ENCODE measurements at places on chromosomes 3 and 15.

DNA sequence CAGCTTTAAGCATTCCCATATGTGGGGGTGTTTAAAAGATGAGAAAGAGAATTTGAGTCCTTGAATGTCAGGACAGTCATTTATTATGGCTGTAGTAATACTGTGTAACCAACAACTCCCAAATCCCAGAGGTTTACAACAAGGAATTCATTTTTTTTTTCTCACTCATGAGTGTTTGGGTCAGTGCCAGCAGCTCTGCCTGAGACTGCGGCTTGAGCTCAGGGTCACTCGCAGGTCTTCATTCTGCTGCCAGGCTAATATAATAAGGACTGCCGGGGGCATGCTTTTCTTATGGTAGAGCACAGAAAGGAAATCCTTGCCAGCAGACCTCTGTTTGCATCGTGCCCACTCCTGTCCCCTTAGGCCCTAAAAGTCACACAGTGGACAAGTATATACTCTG is 277.9 kb upstream of the LMCD1 start:
- no peaks in the 10 kb centered on the region for H3K27me3 ChIP-seq
- no peaks in the 10 kb centered on the region for H3K36me3 ChIP-seq
- no peak overlapping the region for H3K27ac ChIP-seq
- H3K4me1 ChIP-seq: no peaks in the 10 kb centered on the region

DNA sequence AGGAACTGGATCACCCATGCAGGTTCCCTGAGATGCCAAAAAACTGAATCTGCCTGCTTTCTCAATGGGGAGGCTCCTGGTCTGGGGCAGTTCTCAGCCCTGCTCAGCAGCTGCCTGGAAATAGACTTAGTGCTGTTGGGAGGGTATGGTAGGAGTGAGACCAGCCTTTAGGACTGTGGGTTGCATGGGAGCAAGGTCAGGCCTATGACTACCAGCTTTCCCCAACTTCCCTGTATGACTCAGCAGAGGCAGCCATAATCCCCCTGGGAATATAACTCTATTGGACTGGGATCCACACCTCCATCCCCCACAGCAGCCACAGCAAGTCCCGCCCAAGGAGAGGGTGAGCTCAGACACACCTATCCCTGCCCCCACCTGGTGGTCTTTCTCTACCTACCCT is 87.0 kb downstream of the CFAP44 start:
- no peak for DNase-seq
- H3K27ac ChIP-seq: no peak overlapping the region
- no peaks in the 10 kb centered on the region for H3K36me3 ChIP-seq

DNA sequence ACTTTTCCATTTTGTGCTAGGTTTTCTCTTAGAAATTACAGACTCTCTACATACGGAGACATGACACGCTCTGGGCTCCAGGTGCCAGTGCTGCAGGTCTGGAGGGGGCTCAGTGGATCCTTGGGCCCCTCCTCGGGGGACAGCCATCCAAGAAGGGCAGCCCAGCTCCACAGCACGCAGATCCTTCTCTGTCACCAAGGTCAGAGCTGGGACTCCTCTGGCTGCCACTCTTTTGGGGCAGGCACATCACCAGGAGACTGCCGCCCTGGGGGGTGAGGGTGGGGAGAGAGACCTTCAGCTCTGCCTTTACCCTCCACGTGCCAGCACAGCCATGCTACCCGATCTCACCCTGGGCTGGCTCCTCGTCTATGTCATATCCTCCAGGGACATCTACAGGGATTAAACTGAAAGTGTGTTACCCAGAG is 65.6 kb downstream of the ATP10A start:
- H3K36me3 ChIP-seq: no peaks in the 10 kb centered on the region
- no peak for DNase-seq
- peaks cover 11% of the 10 kb centered on the region for H3K4me1 ChIP-seq

- no peaks in the 10 kb centered on the region for H3K4me1 ChIP-seq
- H3K4me3 ChIP-seq: no peak overlapping the region
- no peaks in the 10 kb centered on the region for H3K27me3 ChIP-seq
- no peaks in the 10 kb centered on the region for H3K36me3 ChIP-seq
Observed at GRCh38 chr3:17954801-17955200, 212.4 kb upstream of the TBC1D5 start.

DNA sequence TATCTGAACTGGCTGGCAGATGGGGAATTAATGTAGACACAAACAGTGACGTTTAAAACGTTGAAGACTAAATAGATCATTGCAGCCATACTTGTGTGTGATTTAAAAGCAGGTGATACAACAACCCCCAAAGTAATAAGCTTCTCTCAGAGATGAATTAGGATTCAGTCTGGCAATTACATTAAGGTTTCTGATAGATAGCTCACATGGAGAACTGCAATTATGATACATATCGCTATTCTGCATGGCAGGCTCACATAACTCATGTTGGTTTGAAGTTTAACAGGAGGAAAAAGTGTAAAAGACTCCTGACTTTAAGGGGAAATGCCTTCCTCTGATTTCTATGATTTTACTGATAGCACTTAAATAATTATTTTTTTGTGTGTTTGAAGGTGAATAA is 196.9 kb downstream of the CLSTN2 start:
- H3K4me3 ChIP-seq: no peak overlapping the region
- no peak overlapping the region for H3K27ac ChIP-seq
- no peak for DNase-seq
- H3K27me3 ChIP-seq: no peaks in the 10 kb centered on the region
- H3K36me3 ChIP-seq: no peaks in the 10 kb centered on the region

- H3K4me3 ChIP-seq: no peak overlapping the region
- no peaks in the 10 kb centered on the region for H3K36me3 ChIP-seq
- DNase-seq: no peak
- H3K27ac ChIP-seq: no peak overlapping the region
- H3K27me3 ChIP-seq: no peaks in the 10 kb centered on the region
Observed at GRCh38 chr3:161025911-161026310, 79.2 kb downstream of the B3GALNT1 start.

- no peaks in the 10 kb centered on the region for H3K36me3 ChIP-seq
- peak; percentile 78 for DNase-seq
- H3K4me3 ChIP-seq: peak overlapping the region; percentile 6
- H3K4me1 ChIP-seq: peaks cover 12% of the 10 kb centered on the region
Observed at GRCh38 chr15:99123713-99124451, 19.0 kb downstream of the SYNM start.

- no peaks in the 10 kb centered on the region for H3K4me1 ChIP-seq
- H3K27me3 ChIP-seq: no peaks in the 10 kb centered on the region
- H3K36me3 ChIP-seq: no peaks in the 10 kb centered on the region
- DNase-seq: no peak
- H3K27ac ChIP-seq: no peak overlapping the region
- H3K4me3 ChIP-seq: no peak overlapping the region
Observed at GRCh38 chr3:97389936-97390335, 374.6 kb upstream of the ARL6 start.

GRCh38 chr3:194019398-194020165 is 116.4 kb upstream of the HES1 start:
- H3K27me3 ChIP-seq: no peaks in the 10 kb centered on the region
- no peak overlapping the region for H3K27ac ChIP-seq
- H3K4me1 ChIP-seq: peaks cover 2% of the 10 kb centered on the region
- no peaks in the 10 kb centered on the region for H3K36me3 ChIP-seq
- DNase-seq: no peak

GRCh38 chr3:69115731-69116130 is 6.7 kb downstream of the LMOD3 start:
- H3K36me3 ChIP-seq: no peaks in the 10 kb centered on the region
- H3K4me3 ChIP-seq: no peak overlapping the region
- no peak overlapping the region for H3K27ac ChIP-seq
- no peaks in the 10 kb centered on the region for H3K27me3 ChIP-seq
- H3K4me1 ChIP-seq: no peaks in the 10 kb centered on the region

Data from ovary (tissue), 10 donors.